ENCODE measurements at places on chromosomes 16 and 17.

GRCh38 chr16:154217-155030, 2.0 kb downstream of the HBZ start:
- peak; percentile 55 for DNase-seq

- no peak for DNase-seq
These were observed 217.3 kb upstream of the IRX3 start for GRCh38 chr16:54503856-54504219.

DNA sequence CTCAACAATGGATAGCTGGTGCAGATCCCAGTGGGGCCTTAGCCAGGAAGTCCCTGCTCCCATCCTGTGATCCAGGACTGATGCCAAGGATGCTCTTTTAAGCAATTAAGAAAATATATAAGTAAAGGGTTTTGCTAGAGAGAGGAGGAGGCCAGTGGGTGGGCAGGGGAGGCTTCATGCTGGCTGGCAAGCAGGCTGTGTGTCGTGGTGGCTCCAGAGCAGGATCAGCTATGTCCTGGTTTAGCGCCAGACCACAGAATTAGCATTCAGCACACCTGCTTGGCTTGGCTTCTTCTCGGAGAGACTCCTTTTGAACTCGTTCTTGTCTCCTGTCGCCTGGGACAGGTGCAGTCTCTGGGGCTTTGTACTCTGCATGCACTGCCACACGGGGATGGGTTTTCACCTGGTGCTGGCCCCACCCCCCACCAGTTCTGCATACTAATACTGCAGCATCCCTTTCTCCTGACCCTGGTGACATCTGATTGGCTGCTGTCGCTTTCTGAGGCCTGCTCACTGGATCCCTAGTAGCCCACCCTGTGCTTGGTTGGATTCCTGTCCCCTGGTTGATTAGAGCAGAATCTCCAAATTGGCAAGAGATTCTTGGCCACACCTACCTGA, 66.1 kb downstream of the PLD6 start:
- peak; percentile 15 for DNase-seq

DNA sequence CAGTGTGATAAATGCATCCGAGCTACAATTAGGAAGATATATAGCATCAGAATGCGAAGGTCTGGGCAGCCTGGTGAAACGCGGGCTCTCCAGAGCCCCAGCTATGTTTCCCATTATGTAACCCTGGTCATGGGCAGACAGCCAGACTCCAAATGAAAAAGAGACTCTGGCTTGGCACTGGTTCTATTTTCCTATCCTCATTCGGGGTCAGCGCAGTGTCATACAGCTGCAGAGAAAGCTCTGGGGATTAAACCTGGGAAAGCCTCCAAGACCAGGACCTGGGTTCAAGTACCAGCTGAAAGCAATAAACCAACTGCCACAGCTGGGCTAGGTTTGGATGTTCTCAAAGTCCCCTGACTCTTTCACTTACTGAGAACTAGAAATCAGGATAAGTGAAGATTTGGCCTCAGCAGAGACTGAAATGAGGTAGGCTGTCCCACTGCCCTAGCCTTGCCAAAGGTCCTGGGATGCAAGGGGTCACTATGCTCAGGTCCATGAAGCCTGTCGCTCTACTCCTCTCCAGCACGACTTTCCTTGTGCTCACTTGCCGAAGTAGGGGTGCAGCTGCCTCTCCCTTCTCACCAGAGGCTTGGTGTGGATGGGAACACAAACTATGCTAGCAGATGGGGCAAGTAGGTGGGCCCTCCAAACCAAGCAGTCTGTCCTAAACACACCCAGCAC, 123.8 kb downstream of the SMG6 start:
- DNase-seq, result peak; percentile 75

DNA sequence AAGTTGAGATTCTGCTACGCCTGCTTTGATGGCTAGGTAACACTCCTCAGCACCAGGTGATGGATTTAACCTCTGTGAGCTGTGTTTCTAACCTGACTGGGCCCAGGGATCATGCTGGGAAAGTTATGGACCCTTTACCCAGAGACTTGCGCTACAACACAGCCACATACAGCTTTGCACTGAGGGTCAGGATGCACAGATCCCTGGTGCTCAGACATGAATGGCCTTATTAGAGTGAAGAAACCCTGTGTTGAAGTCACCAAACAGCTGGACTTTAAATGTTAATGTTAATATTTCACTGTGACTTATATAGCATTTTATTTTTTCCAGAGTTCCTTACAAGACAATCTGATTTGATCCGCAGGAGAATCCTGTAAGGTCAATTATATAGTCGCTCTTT, 114.3 kb downstream of the MSI2 start:
- DNase-seq, result no peak

- DNase-seq, result no peak
These were observed 27.1 kb upstream of the DHX40 start for GRCh38 chr17:59538195-59538909.

GRCh38 chr16:89143911-89144675, 27.5 kb upstream of the CDH15 start:
- no peak for DNase-seq

- DNase-seq, result no peak
These were observed 530 bp downstream of the PCGF2 start for GRCh38 chr17:38747463-38748148.

- no peak for DNase-seq
These were observed 13.4 kb downstream of the ITGAL start for GRCh38 chr16:30485818-30486436.

DNA sequence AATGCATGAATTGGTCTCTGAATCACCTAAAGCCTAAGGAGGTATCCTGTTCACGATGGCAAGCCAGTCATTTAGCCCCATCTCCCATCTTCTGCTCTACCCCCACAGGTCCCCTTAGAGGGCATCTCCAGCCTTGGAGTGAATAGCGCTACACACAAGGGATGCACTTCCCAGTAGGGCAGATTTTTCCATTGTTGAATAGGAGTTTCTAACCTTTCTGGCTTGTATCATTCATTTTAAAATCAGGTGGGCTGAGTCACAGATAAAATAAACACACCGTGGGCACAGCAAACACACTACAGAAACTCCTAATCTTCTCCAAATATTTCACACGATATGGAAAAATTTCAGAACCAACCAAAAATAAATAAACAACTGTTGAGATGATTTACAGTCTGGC, 201.2 kb upstream of the NOG start:
- no peak for DNase-seq

DNA sequence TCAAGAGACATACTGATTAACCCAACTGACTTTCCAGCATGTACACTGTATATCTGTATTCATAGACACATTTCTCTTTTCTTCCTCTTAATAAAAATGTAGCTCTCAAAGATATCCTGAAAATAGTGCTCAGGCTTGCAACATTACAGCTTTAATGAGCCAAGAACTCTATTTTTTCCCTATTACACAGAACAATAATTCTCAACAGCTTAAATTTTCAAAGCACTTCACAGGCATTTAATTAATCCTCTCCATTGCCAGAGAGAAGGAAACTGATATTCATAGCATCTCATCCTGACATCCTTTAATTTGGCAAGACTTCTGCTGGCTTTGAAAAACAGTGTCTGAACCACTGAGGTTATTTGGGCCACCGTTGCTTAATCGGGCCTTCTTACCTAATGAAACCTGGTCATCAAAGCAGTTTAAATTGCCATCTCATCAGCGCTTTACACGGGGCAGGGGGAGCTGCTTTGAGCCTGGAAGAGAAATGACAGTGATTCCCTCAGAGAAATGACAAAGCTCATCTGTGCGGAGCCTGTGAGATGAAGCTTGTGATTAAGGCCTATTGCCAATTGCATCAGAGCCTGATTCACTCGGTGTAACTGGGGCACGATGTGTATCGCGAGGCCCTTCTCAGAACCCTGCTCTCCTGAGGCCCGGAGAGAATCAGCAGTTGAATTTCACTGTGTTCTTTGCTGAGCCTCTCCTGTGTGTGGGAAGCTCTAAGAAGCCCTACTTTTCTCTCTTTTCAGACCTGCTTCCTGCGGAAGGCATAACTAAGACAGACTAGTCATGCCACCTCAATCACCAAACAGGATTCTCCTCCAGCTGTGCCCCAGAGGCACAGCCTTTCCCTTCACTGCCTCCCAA, 8.5 kb upstream of the SIAH1 start:
- DNase-seq, result no peak

DNA sequence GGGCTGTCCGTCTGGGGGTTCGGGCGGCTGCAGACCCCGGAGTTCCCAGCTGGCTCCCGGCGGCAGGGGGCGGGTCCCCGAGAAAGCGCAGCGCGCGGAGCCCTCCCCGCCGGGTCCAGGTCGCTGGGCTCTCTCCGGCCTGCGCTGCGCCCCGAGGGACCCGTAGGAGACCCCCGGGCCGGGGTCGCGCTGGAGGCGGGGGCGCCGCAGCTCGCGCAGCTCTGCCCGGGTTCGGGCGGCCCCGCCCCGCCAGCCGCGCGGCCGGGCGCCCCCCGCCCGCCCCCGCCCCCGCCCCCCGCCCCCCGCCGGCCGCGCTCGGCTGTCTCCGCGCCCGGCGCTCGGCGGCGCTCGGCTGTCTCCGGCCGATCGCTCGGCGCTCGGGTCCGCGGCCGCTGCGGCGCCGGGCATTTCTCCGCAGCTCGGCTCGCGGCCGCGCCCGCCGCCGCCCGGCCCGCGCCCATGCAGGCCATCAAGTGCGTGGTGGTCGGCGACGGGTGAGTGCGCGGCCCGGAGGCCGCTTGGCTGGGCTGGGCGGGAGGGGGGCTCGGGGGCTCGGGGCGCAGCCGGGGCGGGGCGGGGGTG, at the start of gene RAC3:
Gene RAC3, plus strand, starts transcription at position 376 of the 582 bp plus-strand sequence. Its CDS starts 84 bp downstream, at position 460.
- DNase-seq, result no peak

- DNase-seq, result peak; percentile 52
These were observed 84.9 kb upstream of the CBX4 start for GRCh38 chr17:79923974-79924638.

DNA sequence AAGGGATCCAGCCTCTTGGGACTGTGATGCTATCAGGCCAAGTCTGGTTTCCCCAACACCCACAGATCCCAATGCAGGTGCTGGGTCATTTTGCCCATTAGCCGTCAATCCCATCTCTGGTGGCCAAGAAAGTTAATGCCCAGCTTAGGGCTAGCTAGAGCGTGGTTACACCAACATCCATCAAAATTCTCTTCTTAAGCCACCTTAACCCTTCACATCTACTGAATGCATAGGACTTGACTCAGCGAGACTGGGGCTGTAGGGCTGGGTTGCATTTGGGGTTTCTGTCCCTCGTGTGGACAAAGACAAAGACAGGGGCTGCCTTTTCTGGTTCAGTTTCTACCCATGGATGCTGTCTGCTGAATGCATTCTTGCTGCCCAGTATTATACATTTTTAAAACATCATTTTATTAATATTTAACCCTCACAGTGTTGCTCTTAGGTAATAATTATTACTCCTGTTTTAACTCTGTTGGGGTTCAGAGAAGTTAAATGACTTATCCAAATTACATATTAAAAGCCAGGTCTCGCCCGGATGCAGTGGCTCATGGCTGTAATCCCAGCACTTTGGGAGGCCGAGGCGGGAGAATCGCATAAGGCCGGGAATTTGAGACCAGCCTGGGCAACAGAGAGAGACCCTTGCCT, 141.1 kb upstream of the NOL11 start:
- DNase-seq, result no peak

DNA sequence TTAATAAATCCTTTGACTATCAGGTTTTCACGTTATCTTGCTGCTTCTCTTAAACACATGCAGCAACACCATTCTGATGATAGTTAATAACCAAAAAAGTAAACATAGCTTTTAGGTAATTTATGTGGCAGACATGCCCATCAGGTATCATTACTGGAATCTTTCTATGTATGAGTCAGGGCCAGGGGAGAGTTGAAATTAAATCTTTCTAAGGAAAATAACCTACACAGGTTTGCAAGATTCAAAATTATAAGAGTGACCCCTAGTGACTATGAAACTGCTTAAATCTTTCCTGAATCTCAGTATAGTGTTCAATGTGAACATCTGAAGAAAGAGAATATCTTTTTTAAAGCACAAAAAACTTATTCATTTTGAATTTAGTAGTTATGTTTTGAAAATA, 666.6 kb downstream of the CDH11 start:
- no peak for DNase-seq

DNA sequence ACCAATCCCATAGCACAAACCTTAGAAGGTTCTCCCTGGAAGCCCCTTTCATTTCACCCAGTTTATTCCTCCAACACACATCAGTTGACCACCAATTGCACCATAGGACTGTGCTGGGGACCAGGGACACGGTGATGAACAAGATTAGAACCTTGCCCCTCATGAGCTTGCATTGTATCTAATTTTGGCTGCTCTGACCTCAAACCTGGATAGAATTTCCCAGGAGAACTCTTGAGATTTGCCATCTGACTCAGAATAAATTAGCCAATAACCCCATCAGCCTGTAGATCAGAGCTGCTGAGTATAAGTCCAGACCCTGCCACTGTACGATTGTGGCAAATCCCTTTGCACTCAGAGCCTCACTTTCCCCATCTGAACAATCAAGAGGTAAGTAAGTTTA, 52.1 kb downstream of the CDH11 start:
- DNase-seq, result no peak

DNA sequence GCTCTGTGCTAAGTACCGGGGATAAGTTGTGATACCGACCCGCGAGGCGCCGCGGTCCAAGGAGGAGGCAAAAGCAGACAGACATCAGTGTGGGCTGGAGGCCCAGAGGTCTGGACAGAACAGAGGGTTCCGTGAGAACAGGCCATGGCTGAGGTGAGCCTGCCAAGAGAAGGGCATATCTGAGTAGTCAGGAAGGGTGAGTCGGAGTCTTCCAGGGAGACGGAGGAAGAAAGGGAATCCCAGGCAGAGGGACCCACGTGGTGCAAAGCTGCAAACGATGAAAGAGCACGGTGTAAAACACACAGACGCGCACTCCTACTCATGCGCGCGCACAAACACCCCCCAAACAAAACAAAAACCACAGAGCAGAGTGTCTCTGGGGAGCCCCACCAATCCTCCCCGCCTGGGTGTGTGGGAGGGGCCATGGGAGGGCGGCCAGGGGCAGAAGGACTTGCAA, 18.1 kb downstream of the RHBDL3 start:
- DNase-seq, result no peak

GRCh38 chr17:82863383-82863940, 23.6 kb upstream of the ZNF750 start:
- no peak for DNase-seq

DNA sequence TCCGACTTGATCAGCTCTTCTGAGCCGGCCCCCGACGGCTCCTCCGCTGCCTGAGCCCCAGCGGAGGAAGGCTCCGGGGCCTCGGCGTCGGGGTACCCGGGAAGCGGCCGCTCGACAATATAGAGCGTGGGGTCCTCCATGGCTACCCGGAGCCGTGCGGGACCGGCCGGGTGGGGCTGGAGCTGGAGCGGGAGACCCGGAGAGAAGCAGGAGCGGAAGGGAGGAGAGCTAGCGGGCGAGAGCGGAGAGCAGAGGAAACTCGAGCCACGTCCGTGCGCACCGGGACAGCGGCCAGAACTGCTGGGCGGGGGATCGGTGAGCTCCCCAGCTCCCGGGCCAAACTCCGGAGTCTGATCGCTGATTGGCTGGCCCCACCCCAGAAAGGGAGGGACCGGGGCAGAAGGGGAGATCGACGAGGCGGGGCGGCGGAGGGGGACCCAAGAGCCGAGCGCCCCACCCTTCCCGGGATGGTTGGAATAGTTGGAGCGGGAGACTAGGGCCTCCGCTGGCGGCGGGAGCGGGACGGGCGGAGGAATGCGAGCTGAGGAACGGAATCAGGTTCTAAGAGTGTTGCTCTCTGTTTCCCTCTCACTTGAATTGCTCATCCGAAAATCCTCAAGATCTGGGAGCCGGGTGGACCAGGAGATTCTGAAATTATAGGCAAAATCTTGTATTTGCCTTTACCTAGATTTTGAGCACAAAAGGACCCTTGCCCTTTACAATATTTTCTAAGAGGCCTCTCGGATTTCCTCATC, at the start of gene CAVIN1:
Gene CAVIN1, minus strand, starts transcription at position 299 of the 755 bp plus-strand sequence. Its CDS starts 159 bp downstream, at position 140.
- peak; percentile 94 for DNase-seq

- no peak for DNase-seq
These were observed 15.4 kb downstream of the SIAH1 start for GRCh38 chr16:48369765-48370164.
